ENCODE measurements at places on chromosomes 3 and 15.
A peak's percentile ranks its signal among the peaks of the same experiment; 100 is the strongest.

- DNase-seq: no peak
Observed at GRCh38 chr15:67382723-67383122, 128.1 kb downstream of the IQCH start.

DNA sequence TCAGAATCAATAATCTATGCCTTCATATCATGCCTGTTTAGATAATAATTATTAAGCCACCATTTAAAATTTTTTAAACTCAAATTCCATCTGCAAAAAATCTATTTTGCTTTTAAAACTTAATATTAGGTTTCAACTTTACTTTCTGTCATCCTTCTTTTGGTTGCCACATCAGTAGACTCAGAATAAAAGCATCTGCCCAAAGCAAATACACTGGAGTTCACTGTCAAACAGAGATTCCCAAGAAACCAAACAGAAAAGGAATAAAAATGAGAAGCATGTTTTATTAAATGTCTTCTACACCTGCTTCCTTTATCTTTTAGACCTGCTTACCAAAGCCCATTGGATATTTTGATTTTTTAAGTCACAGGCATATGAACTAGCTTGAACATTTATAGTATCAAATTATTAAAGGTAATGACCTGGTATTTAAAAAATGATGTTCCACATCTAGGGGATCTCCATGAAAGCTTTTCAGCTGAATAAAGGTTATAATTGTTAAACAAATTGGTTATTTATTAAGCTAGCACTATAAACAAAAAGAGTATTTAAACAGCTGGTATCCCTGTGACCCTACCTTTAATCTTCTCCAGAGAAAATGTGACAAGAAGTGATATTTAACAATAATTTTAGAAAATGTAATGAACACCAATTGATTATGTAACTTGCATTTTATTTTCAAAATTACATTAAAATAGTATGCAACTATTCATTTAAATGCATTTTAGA lies 62.5 kb downstream of the ALCAM start:
- no peak for DNase-seq

GRCh38 chr3:42923606-42924005 lies 17.7 kb downstream of the ZNF662 start:
- no peak for DNase-seq

DNA sequence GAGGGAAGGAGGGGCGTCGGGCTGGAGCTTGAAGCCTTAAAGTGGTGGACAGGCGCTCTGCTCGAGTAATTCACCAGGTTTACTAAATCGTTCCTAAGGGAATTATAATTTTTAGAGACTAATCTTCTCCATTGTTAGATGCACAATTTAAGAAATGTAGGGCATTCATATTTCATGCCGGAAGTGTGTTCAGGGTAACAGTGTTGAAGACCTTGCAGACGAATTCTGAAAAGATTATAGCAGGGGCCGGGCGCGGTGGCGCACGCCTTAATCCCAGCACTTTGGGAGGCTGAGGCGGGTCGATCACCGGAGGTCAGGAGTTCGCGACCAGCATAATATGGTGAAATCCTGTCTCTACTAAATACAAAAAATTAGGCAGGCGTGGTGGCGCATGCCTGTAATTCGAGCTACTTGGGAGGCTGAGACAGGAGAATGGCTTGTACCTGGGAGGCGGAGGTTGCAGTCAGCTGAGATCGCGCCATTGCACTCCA lies 365 bp upstream of the GTF2A2 start:
- DNase-seq: peak; percentile 42

DNA sequence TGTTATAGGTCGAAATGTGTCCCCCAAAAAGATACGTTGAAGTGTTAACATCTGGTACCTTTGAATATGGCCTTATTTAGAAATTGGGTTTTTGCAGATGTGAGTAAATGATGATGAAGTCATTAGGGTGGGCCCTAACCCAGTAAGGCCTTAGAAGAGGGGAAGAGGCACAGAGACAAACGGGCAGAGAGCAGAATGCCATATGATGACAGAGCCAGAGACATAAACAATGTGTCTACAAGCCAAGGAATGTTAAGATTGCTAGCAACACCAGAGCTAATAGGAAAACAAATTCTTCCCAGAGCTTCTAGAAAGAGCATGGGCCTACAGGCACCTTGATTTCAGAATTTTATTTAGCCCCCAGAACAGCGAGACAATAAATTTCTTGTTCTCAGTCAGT lies 693.1 kb upstream of the NECTIN3 start:
- no peak for DNase-seq

GRCh38 chr3:185070491-185071286 lies 82.2 kb downstream of the C3orf70 start:
- DNase-seq: no peak

- DNase-seq: no peak
Observed at GRCh38 chr15:25397100-25397499, 41.7 kb downstream of the UBE3A start.

- DNase-seq: no peak
Observed at GRCh38 chr3:128316481-128316891, 150.2 kb downstream of the DNAJB8 start.

DNA sequence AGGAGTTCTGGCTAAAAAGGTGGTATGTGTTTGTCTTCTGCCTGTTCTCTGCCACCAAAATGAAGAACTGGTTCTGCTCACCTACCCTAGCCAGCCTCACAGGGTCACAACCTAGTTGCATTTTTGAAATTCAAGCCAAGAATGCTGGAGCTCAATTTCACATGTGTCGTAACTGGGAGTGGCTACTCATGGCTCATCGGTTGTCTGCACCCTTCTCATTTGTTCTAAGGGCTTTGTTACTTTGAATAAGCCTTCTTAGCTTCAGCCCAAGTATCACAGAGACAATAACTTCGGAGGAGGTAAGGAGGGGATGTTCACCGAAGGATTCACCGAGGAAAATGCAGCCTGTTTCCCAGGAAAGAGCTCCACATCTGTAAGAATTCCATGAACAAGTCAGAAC lies 134.3 kb upstream of the RARB start:
- DNase-seq: no peak

GRCh38 chr3:24227635-24228034 lies 267.0 kb downstream of the THRB start:
- DNase-seq: no peak

DNA sequence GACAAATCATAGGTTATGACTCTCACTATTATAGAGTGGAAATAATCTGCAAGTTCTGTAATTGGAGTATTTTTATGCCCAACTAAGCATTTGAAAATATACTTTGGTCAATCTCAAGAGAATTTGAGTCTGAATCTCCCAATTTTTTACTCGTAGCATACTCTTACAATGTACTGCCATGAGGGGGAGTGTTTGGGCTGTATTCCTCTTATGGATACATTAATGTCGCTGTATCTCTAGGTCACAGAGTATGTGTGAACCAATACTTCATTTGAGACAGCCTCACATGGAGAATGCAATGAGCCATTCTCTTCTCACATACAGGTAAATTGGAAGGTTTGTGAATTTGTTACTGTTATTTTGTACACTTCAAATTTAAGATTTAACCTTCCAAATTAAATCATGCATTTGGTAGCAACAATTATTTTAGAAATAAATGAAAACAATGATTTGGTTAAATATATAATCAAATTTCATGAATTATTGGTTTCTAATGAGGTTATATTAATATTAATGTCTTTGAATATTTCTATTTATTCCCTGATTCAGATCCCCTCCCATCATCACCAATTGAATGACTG lies 5.5 kb upstream of the CD200 start:
- DNase-seq: no peak

DNA sequence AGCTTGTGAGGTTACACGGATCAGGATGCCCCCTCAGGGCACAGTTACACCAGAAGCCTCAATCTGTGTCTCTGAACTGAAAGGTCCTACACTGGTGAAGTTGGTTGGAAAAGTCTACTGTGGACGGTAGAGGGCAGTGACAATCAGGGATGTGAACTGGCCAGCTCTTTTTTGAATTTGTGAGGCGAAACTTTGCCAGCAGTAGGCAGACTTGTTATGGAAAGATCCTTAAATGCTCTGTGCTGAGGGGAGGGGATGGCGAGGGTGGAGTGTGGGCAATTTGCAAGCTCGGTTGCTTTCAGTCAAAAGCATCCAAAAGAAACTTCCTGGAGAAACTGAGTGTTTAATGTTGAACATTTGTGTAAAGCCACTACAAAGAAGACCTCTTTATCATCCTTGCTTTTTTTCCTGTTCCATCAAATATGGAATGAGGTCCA lies 127.4 kb upstream of the ABHD17C start:
- DNase-seq: peak; percentile 67
